MCF 10A (cell line): ENCODE measurements at places on chromosomes 12 and 14. TPM values are rescaled to one million over a fixed set of nuclear protein-coding genes. Genes with fewer than 3 reads are reported as not detected.

DNA sequence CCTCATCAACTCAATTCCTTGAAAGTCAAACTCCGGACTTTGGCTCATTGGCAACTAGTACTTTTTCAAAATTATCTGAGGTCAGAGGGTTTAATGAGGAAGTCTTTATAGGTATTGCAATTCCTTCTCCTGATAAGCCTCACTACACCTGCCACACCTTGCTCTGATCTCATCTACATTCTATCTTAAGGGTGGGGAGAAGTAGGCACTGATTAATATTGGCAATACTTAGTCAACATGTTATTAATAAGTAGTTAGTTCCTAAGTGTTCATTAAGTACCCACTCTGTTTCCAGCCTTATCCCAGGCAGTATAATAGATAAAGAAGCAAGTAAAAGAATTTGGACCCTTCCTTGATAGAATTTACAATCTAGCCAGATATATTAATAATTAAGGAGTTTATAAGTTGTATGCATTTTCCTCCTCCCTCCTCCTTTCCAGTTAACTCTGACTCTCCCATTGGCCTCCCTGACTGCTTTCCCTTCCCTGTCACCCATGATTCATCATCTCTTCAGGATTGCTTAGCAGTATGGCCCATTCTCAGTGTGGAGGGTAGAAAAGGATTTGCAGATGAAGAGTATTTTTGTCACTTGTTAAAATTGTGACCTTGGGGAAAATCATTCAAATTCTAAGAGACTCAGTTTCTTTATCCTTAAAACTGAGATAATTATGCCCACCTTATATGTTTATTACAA, 231.0 kb upstream of the ATP2B1 start:
- no peaks in the 10 kb centered on the region for H3K27me3 ChIP-seq
- H3K4me3 ChIP-seq = no peak overlapping the region
- H3K36me3 ChIP-seq = no peaks in the 10 kb centered on the region
- H3K27ac ChIP-seq = no peak overlapping the region

DNA sequence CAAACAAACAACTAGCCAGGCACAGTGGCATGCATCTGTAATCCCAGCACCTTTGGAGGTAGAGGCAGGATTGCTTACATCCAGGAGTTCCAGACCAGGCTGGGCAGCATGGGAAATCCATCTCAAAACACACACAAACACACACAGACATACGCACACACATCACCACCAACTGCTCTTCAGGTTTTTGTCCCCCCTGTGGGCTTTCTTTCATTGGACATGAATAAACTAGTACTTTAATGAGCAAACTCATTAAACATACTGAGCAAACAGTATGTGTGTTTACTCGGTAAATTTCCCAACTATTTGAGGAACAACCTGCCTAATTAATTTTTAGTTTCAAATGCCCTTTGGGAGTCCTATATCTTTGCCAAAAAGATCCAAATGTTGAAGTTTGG, 10.1 kb upstream of the RASSF3 start:
- no peaks in the 10 kb centered on the region for H3K4me1 ChIP-seq
- no peaks in the 10 kb centered on the region for H3K36me3 ChIP-seq
- no peak overlapping the region for H3K4me3 ChIP-seq
- no peak for DNase-seq

DNA sequence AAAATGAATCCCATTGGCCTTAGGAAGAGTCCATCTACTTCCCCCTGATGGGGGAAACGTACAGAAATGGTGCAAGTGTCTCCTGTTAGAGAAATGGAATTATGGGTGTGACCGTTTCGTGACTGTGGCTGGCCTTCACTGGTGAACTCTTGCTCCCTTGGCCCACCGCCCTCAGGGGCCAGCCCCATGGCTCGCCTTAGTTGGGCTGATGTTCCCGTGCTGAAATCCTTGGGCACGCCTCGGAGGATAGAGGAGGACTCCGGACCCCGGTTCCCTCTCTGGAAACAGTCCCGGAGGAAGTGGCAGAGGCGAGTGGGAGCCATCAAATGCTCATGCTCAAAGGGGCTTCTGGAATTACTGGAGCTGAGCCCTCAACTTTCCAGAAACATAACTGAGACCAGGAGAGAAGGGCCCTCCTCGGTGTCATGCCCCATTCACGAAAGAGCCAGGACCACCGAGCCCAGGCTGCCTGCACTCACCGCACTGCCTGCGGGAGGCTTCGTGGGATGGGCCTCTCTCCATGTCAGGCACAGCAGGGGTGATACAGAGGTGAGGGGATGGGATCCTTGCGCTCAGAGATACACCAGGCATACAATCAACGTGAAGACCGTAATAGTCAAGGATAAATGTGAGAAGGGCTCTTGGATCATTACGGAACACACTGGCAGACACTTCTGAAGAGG, 10.1 kb upstream of the CACNA2D4 start:
- H3K36me3 ChIP-seq = peaks cover 4% of the 10 kb centered on the region
- H3K4me3 ChIP-seq = no peak overlapping the region
- no peak for DNase-seq
- no peaks in the 10 kb centered on the region for H3K4me1 ChIP-seq

DNA sequence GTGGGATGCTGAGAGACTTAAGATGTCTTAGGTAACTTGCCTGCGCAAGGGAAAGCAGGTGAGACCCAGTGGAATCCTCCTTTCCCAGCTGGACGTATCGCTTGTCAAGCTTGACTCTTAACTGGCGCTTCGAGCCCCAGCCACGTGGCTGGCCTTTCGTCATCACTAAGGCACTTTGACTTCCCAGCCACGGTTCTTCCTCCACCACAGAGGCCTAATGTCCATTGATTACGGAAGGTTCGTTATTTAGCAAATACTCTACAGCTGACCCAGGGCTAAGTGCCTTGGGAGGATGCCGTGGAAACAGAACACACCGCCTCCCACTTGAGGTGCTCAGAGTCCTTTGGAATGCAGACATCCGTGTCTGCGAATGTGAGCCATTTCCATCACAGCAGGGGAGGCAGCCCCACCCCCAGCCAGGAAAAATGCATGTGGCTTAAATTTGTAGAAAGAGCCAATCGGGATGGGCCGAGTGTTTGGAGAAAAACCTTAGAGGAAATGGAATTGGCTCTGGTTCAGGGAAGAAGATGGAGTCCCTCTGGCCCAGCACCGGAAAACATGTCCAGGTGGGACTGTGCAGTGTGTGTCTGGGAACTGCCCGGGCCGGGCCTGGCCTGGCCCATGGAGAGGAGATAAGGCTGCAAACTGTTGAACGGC, 115.7 kb downstream of the PLXNC1 start:
- peaks cover 13% of the 10 kb centered on the region for H3K4me1 ChIP-seq
- H3K36me3 ChIP-seq = peaks cover 6% of the 10 kb centered on the region
- DNase-seq = no peak
- H3K27ac ChIP-seq = no peak overlapping the region
- H3K4me3 ChIP-seq = no peak overlapping the region

GRCh38 chr12:2171672-2172426, 119.1 kb downstream of the CACNA1C start:
- no peak for DNase-seq
- peaks cover 33% of the 10 kb centered on the region for H3K4me1 ChIP-seq
- H3K4me3 ChIP-seq = no peak overlapping the region
- peaks cover 7% of the 10 kb centered on the region for H3K36me3 ChIP-seq
- H3K27ac ChIP-seq = no peak overlapping the region
- no peaks in the 10 kb centered on the region for H3K27me3 ChIP-seq

GRCh38 chr14:92646952-92647796, 101.3 kb downstream of the LGMN start:
- H3K36me3 ChIP-seq = peaks cover 11% of the 10 kb centered on the region
- DNase-seq = no peak
- no peaks in the 10 kb centered on the region for H3K27me3 ChIP-seq
- peaks cover 38% of the 10 kb centered on the region for H3K4me1 ChIP-seq
- no peak overlapping the region for H3K27ac ChIP-seq

DNA sequence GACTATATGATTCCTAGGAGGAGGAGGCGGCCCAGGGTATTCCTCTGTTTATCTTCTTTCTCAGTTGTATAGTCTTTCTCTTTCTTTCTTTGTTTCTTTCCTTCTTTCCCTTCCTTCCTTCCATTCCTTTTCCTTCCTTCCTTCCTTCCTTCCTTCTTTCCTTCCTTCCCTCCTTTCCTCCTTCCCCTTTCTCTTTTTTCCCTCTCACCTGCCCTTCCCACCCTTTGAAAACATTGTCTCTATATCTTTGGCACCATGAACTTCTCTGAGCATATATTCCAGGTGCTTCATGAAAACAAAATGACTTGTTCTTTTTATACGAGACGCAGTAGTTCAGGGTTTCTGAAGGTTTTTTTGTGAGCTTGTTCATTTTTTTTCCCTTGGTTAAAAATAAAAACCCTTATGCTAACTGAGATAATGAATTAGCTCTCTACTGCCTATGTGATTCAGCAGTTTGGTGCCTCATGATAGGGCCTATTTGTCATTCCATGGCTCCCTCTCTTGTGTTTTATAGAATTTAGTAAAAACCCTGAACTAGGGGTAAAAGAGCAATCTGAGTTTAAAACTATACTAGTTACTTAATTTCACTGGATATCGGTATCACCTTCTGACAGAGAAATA, 3.2 kb upstream of the TESPA1 start:
- H3K4me3 ChIP-seq = no peak overlapping the region
- no peak overlapping the region for H3K27ac ChIP-seq
- peaks cover 5% of the 10 kb centered on the region for H3K36me3 ChIP-seq
- DNase-seq = no peak

- no peaks in the 10 kb centered on the region for H3K27me3 ChIP-seq
- DNase-seq = no peak
- no peak overlapping the region for H3K27ac ChIP-seq
Observed at GRCh38 chr12:99250091-99250490, 397.5 kb upstream of the GARIN6 start.

- no peaks in the 10 kb centered on the region for H3K4me1 ChIP-seq
- H3K27me3 ChIP-seq = peaks cover 70% of the 10 kb centered on the region
- no peak overlapping the region for H3K27ac ChIP-seq
Observed at GRCh38 chr14:58637040-58637390, 747 bp upstream of the DACT1 start.

- H3K36me3 ChIP-seq = no peaks in the 10 kb centered on the region
- no peaks in the 10 kb centered on the region for H3K27me3 ChIP-seq
- H3K27ac ChIP-seq = no peak overlapping the region
- H3K4me3 ChIP-seq = no peak overlapping the region
- no peak for DNase-seq
Observed at GRCh38 chr14:87863047-87863446, 129.9 kb downstream of the GALC start.

GRCh38 chr12:6745741-6746525, 7.0 kb downstream of the MLF2 start:
- peak; percentile 46 for DNase-seq
- no peak overlapping the region for H3K4me3 ChIP-seq
- H3K27ac ChIP-seq = peak overlapping the region; percentile 69
- no peaks in the 10 kb centered on the region for H3K27me3 ChIP-seq

DNA sequence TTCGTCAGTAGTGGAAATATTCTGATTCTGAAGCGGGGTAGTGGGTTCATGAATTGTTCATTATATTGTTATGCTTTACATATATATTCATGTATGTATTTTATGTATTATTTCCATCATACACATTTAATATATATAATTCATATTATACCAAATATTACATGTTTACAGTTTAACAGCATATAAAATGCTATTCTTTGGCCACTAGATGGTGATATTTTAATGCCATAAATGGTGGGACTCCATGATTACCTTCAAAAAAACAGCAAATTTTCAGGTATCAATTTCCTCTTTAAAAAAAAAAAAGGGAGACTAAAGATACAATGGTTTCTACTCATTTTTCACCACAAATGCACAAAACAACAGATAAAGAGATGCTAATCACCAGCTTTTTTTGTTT, 41.0 kb downstream of the BDKRB1 start:
- H3K27ac ChIP-seq = no peak overlapping the region
- H3K36me3 ChIP-seq = peaks cover 37% of the 10 kb centered on the region
- no peaks in the 10 kb centered on the region for H3K4me1 ChIP-seq
- H3K4me3 ChIP-seq = no peak overlapping the region
- DNase-seq = peak; percentile 36

GRCh38 chr14:58098507-58098906, 53.5 kb downstream of the ARMH4 start:
- H3K27me3 ChIP-seq = peaks cover 11% of the 10 kb centered on the region
- DNase-seq = no peak
- H3K36me3 ChIP-seq = no peaks in the 10 kb centered on the region
- H3K4me1 ChIP-seq = no peaks in the 10 kb centered on the region
- no peak overlapping the region for H3K27ac ChIP-seq

- H3K27me3 ChIP-seq = peaks cover 19% of the 10 kb centered on the region
- no peak overlapping the region for H3K27ac ChIP-seq
Observed at GRCh38 chr14:105055736-105056302, 9.4 kb downstream of the GPR132 start.

- H3K27me3 ChIP-seq = no peaks in the 10 kb centered on the region
- H3K4me1 ChIP-seq = no peaks in the 10 kb centered on the region
- H3K27ac ChIP-seq = no peak overlapping the region
- H3K4me3 ChIP-seq = no peak overlapping the region
- DNase-seq = no peak
Observed at GRCh38 chr12:27064397-27065342, 17.7 kb downstream of the C12orf71 start.

DNA sequence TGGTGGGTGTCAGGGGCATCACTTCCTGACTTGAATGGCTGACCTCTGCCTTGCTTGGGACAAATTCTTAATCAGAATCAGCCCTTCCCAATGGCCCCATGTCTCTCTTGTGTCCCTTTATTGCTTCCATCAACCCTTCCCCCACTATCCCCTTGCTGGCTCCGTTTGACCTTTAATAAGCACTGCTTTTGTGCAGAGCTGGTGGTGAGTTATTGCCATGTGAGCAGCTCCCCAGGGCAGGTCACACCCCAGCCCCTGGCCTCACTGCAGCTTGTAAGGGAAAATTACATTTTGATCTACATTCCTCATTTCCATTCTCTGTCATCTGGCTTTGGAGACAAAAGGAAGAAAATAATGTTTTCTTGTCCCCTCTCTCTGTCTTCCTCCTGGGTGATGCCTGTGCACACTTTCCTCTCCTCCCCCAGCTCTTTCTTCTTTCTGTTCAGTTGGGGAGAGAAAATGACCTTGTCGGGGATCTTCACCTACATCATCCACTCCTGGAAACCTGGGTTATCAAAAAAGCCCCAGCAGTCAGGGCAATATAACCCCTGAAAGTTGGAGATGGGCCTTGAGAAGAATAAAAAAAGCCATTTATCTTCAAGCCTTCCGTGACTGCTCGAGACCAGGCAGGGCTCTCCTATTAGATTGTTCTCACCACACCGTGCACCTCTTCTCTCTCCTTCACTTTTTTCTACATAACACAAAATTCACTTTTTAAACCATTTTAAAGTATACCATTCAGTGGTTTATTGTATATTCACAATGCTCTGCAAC, 100.4 kb upstream of the SRRM4 start:
- H3K27ac ChIP-seq = no peak overlapping the region
- DNase-seq = no peak
- no peaks in the 10 kb centered on the region for H3K4me1 ChIP-seq
- H3K36me3 ChIP-seq = no peaks in the 10 kb centered on the region
- H3K4me3 ChIP-seq = no peak overlapping the region

ACOT4 gene
- total RNA-seq = not detected in 2 replicates

SLC17A8 gene
- total RNA-seq = not detected in 2 replicates

GLT1D1 gene
- not detected in 2 replicates for total RNA-seq

TROAP gene
- total RNA-seq = 30.8 and 41.9 TPM in 2 replicates

PPP4R4 gene
- total RNA-seq = 0.66 and 0.91 TPM in 2 replicates

DPF3 gene
- total RNA-seq = 1.9 and 2.1 TPM in 2 replicates

PTPRB gene
- 0.69 and 0.82 TPM in 2 replicates for total RNA-seq

FOXN4 gene
- total RNA-seq = not detected in 2 replicates

LUM gene
- total RNA-seq = not detected in 2 replicates

CD69 gene
- not detected in 2 replicates for total RNA-seq
